ENCODE measurements at places on chromosomes 2 and 18.

DNA sequence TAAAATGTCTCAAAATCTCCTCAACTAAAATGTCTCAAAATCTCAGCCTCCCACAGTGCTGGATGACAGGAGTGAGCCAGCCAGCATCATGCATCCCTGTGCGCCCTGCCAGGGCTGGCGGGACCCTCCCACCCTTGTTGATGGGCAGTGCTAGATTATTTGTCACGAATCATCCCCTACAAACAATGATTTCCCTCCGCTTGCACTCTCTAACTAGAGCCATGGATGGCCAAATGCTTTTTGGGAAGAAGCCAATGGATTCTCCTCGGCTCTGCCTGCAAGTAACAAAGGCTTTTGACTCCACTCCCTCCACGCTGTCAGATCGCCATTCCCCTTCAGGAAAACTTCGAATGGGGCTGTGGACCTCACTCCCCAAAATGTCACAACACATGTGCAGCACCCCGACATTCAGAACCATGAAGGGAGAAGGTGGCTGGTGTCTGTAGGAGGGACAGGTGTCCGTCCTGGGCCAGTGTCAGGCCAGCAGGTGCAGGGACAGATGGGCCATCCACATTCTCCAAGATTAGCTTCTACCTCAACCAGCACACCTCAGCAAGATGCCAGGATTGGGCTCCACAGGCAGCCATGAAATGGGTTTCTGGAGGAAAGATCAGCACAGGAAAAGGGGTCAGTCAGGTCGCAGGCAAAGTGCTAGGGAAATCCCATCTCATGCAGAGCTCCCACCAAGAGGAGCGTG is 11.5 kb downstream of the AMER3 start:
- DNase-seq = no peak

DNA sequence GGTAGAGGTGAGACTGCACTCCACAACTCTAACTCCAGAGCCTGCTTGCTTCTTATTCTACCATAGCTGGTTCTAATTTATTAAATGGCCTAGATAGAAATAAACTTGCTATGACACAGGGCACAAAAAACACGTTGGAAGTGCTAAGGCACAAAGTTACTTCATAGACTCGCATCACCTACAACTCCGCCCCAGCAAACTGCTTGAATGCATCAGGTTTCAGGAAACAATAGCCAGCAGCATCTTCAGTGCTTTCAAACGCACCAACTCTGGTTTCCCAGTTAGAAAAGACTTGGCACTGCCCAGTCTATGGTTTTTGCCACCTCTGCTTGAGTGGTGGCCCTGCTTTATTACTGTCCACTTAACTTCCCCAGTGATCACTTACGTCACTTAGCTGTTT is 142.6 kb downstream of the RIF1 start:
- no peak for DNase-seq

DNA sequence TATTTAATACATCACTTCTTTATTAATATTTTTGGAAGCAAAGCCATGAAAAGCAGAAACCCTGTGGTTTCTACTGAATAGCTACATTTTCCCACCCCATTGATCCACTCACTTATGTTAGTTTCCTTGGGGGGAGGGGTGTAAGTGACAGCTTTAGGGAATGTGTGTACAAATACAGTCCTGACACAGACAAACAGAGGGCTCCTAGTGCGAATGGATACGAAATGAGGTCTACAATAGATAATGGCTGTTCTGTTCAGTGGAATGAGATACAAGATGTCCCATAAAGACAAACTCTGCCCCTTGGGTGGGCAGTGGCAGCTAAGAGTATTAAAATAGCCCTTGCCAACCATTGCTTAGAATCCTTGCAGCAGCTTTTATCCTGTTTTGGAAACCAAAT is 312.9 kb downstream of the NCKAP5 start:
- DNase-seq = no peak

- DNase-seq = no peak
These were observed 1.7 kb upstream of the USP14 start for GRCh38 chr18:156514-157230.

DNA sequence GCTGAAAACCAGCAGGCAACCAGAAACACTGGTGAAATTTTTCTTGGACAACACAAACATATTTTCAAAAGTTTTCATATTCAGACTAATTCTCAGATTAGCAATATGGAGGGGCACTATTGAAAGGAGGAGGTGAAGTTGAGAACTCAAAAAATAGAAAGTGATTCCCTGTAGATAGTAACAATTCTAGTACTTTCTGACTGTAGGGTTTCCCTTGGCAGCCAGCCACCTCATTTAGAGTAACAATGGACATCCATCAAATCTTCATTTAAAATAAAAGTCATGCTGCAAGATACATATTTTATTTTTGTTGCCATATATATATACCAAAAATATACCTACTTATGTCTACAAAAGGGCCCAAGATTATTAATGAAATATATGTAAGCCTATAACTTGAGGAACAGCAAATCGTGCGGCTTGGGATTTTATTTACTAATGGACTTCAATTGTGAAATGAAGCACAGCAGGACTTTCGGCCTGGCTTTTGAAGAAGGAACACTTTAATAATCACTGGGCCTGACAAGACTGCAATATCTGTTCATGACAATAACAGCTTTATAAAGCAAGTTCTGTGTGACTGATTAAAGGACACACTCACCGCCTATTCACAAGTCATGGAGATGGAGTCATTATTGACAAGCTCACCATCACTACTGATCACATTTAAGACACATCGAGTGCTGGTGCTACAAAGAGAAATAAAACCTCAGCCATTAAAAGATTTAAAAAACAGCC is 6.8 kb upstream of the NR4A2 start:
- DNase-seq = no peak

DNA sequence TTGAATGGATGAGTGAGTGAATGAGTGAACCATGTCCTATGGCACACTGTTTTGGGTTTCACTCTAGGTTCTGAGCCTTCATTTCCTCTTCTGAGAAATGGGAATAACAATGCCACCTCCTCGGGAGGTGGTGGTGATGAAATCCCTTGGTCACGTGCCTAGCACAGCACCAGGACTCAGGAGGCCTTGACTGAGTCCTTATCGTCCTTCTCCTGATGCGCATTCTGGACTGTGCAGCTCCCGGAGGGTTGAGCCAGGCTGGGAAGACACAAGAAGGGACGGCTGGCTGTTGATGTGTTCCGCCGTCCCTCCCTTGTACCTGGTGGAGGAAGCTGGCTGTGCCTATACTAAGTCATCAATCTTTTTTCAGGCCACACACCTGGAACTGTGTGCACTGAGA is 437.3 kb downstream of the ZNF521 start:
- no peak for DNase-seq

GRCh38 chr2:39667104-39667885 is 1.6 kb downstream of the TMEM178A start:
- no peak for DNase-seq

DNA sequence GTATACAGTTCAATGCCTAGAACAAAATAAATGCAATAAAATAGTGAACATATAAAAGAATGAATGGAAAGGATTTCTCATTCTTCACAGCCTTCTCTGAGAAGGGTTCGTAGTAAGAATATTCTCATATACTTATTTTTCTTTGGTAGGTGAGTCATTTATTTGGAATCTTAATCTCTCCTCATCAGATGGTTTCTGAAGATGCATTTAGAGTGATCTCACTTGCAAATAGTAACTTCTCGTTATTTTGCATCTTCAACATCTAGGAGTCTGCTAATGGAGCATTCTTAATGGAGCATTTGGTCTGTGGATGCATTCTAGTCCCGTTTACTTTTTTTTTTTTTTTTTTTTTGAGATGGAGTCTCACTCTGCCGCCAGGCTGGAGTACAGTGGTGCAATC is 3.9 kb downstream of the UBXN4 start:
- no peak for DNase-seq

GRCh38 chr18:45481821-45482220 is 133.5 kb upstream of the SLC14A2 start:
- DNase-seq = no peak

- DNase-seq = no peak
These were observed 528.8 kb downstream of the CPS1 start for GRCh38 chr2:211085056-211085680.

DNA sequence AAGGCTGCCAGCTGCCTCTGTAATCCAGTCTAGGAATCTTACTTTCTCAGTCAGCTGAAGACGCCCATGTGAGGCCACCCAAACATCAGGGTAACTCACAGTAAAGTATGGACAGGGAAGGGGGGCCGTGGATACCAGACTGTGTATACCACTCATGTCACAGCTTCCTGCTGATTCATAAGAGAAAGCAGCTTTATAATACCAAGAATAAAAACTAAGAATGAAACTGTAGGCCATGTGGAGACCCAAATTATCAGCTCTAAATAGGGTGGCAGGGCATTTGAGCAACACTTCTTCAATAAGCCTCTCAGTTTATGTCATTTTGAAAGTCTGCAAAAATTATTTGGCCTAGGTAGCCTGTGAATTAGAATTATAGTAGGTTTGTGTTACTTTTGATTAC is 115.0 kb upstream of the CDCA7 start:
- no peak for DNase-seq

- DNase-seq = no peak
These were observed 168.5 kb downstream of the CBLN2 start for GRCh38 chr18:72375618-72376017.

DNA sequence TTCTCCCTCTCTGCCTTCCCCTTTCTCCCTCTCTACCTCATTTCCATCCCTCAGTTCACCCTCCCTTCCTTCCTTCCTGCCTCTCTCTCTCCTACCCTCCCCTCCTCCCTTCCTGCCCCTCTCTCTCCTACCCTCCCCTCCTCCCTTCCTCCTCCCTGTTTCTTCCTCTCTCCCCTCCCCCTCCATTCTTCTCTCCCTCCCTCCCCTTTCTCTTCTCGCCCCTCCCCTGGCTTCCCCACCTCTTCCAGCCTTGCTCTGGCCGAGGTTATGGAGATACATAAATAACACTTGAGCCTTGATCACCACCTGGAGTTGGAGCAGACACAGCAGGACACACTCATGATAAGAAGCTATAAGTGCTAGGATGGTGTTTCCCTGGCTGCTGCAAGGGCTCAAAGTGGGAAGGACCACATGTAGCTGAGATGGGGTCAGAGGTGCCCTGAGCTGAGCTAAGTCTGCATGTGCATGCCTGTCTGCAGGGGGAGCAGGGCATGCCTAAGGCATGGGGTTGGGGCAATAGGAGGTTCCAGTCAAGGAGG is 326.1 kb upstream of the HS6ST1 start:
- no peak for DNase-seq

GRCh38 chr18:9818423-9818734 is 67.4 kb upstream of the TXNDC2 start:
- no peak for DNase-seq

- no peak for DNase-seq
These were observed 6.7 kb upstream of the ADCY3 start for GRCh38 chr2:24926602-24927252.

DNA sequence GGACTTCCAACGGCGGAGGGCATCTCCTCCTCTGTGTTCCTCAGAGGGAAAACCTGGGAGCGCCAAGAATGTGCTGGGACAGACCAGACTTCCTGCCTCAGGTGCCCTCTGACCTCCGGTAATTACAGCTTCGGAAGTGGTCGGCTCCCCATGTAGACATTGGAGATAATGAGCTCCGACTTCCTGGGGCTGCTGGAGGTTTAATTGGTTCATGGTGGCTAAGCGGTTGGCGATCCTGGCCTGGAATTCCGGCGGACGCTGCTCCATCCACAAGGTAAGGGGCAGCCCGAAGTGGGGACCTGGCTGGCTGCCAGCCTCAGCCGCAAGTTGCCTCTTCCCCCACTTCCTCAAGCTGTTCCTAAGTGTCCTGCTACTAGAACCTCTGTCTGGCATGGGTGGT is 83.2 kb upstream of the EPC2 start:
- DNase-seq = no peak

DNA sequence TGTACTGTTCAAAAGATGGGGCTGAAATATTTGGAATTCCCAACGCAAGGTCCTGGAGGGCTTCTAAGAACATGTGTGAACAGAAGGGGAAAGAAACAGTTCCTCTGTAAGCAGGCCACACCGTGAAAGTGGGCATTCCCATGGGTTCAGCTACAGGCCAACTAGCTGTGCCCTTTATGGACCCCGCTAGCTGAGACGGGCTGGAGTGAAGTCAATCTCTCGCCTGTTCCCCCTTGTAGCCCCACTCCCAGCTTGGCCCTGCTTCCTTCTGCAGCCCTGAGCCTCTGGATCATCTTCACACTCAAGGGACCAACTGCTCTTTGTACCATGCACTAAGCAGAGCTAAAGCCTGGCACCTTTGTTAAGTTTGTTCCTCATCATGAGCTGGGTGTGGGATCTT is 55.4 kb downstream of the POLR1A start:
- no peak for DNase-seq

DNA sequence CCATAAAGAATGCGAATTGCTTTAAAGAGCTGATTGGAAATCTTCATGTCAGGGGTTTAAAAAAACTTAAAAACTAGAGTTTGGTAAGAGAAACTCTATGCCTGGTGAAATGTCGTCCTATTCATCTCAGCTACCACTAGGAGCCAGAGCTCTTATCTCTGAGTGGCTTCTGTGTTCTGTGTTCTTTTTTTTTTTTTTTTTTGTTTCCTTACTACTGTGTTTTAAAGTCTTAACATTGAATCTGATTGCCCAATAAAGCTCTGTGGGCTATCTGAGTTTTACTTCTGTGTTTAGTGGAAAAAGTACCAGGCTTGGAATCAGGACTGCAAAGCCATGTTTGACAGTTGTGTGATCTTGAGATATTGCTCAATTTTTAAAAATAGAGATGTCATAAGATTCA is 494.8 kb downstream of the RIT2 start:
- no peak for DNase-seq

- no peak for DNase-seq
These were observed 22.5 kb downstream of the HJURP start for GRCh38 chr2:233831861-233832260.
